ENCODE measurements at places on chromosomes 6 and 20.
A peak's percentile ranks its signal among the peaks of the same experiment; 100 is the strongest.

DNA sequence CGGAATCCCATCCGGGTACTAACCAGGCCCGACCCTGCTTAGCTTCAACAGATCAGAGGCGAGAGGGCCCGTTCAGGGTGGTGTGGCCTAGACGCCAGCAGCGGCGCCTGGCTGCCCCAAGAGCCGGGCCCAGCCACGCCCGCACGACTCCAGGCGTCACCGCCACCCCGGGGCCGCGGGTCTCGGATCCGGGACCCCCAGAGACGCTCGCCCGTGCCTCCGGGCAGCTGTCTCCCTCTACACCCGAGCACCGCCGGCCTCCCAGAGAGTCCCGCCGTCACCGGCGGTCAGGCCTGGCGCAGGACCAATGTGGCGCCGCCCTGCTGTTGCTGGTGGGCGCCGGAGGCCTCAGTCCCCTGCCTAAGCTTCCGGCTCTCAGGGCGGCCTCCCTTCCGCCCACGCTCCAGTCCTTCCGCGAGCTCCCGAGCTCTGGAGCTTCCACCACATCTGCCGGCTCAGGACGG, 441.2 kb upstream of the DEFB115 start:
- peak; percentile 6 for DNase-seq

DNA sequence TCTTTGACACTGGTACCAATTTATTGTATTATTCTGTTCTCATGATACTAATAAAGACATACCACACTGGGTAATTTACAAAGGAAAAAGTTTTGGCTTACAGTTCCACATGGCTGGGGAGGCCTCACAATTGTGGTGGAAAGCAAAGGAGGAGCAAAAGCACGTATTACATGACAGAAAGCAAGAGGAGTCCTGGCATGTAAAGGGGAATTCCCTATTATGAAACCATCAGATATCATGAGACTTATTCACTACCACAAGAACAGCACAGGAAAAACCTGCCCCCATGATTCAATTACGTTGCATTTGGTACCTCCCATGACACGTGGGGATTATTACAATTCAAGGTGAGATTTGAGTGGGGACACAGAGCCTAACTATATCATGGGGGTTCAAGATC, 43.4 kb downstream of the SLC22A2 start:
- DNase-seq: no peak

GRCh38 chr6:17984812-17985670, 2.4 kb downstream of the KIF13A start:
- no peak for DNase-seq

DNA sequence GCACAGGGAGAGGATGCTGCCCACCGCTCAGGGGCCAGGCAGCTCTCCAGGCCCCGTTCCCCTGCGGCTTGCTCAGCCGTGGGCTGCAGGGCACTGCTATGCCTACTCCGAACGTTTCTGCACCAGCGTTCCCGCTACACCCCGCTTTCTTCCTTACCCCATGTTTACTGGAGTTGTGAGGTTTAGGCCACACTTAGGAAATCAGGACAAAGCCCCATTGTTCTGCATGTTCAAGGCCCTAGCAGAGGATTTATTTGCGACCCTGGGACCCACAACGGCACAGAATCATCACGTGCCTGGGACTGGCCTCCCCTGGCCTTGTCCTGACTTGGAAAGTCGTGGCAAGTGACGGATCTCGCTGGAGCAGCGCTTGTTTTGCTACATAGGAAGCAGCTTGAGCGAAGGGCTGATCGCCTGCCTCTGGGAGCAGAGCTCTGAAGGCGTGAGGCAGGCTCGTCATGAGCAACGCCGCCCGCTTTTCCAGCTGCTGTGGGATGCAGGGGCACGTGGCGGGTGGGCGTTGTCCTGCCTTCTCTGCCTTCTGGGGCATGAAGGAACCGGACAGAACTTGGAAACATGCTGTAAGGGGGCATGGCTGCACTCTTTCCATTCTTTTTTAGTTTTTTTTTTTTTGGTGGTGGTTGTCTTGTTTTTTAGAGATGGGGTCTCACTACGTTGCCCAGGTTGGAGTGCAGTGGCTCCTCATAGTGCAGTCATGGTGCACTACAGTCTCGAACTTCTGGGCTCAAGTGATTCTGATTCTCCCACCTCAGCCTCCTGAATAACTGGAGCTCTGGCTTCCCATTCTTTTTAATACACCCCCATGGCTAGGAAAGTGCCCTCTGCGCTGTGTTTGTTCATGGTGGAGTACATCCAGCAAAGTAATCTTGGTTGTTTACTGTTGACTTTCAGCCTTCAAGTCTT, 14.6 kb upstream of the TMEM181 start:
- no peak for DNase-seq

DNA sequence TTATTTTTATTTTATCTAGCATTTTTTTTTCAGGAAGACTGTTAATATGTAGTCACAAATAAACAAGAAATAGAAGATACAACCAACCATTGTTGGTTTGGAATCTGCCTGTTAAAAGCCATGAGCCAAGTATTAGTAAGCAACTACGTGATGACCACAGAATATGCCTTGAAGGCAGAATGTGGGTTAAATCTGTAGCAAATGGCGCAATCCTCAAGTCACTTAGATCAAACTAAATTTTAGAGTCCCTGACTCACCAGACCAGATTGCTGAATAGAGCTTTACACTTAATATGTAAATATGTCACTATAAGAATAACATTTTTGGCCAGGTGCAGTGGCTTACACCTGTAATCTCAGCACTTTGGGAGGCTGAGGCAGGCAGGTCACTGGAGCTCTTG, 800.1 kb upstream of the CITED2 start:
- DNase-seq: no peak

DNA sequence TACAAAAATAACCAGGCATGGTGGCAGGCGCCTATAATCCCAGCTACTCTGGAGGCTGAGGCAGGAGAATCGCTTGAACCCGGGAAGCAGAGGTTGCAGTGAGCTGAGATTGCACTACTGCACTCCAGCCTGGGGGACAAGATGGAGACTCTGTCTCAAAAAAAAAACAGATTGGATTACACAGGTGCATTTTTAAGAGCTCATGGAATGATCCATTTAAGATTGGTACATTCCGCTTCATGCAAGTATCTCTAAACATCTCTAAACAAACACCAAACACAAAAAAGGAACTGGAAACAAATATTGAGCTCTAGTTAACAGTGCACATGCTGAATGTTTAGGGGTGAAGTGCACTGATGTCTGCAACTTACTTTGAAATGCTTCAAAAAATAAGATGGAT, 154.3 kb downstream of the GRM4 start:
- DNase-seq: no peak

- DNase-seq: peak; percentile 73
Measured at GRCh38 chr6:75230484-75231325, 12.9 kb downstream of the COX7A2 start.

DNA sequence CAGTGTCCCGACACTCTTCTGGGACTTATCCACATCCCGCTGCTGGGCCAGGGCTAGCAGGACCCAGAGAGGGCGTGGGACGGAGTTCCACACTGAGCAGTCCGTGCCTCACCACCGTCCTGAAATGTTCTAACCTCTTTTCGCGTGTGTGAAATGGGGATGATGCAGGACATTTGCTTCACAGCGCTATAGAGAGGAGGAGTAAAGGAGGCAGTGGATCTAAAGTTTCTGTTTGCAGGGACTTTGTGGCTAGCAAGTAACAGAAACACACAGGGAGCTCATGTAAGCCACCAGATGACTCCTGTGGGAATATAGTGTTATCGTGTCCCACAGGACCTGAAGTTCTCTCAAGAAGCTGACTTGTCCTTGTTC, 634 bp downstream of the ITPA start:
- no peak for DNase-seq

DNA sequence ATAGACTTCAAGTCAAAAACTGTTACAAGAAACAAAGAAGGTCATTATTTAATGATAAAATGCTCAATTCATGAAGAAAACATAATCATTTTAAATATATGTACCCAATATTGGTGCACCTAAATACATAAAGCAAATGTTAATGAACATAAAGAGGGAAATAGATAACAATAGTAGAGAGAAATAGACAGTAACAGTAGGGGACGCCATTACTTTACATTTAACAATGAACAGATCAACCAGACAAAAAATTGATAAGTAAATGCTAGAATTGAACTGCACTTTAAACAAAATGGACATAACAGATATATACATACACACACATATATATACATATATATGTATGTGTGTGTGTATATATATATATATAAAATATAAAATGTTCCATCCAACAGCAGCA, 37.4 kb downstream of the IL22RA2 start:
- DNase-seq: no peak

DNA sequence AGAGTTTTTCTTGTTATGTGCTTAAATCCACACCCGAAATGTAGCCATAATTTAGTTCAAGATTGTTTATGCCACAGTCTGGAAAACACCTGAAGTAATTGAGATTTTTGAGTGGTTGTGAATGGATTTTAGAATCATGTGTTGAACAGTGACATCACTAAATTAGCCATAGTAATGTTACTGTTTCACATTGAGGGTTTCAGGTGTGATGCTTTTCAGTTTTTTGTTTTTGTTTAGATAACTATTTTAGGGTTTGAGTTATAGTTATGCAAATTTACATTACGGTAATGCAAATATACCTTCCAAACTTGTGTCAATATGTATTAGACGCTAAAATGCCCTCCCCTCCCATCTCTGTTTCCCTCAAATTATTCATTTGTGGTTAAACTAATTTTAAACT, 22.9 kb downstream of the QKI start:
- DNase-seq: no peak

- no peak for DNase-seq
Measured at GRCh38 chr6:37061157-37061804, 55.8 kb downstream of the FGD2 start.

- DNase-seq: no peak
Measured at GRCh38 chr20:59412181-59412580, 111.8 kb downstream of the EDN3 start.

- no peak for DNase-seq
Measured at GRCh38 chr6:158356586-158357546, 44.6 kb downstream of the TULP4 start.

DNA sequence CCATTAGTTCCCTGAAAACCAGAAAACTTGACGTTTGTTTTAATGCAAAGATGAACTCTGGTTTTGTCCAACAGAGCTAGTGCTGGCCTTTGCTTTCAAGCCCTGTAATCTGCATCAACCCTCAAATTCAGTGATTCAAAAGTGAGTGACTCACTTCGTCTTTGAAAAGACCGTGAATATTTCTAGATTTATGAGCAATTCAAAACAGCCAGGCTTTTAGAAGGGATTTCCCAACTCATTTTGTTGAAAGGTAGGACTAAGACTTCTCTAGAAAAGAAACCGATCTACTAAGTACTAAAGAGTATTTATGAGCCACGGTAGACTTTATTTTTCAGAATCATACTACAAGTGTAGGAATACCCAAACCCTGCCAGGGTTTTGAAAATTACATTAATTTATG, 121.5 kb downstream of the UST start:
- DNase-seq: no peak

DNA sequence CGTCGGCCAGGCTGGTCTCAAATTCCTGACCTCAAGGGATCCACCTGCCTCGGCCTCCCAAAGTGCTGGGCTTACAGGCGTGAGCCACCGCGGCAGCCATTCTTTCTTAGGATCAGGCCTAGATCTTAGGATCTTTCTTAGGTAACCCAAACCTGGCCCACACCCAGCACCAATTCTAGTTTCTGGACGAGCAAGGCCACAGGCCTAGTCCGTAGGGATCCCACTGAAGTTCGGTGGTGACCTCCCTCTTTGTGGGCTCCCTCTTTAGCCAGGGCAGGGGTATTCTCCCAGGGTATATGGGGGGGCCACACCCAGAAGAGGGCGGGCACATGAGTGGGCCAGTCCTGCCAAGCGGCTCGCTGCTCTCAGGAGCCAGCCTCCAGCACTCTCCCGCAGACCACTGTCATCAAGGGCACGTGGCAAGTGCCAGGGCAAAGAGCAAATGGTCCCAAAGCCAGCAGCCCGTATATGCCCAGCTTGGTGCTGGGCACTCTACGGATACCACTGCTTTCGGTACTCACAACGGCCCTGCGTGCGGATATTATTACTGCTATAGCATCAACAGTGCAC, 6.5 kb downstream of the PXDC1 start:
- no peak for DNase-seq

GRCh38 chr6:6284221-6284966, 36.1 kb downstream of the F13A1 start:
- peak; percentile 36 for DNase-seq

GRCh38 chr6:49565855-49566254, 15.4 kb downstream of the C6orf141 start:
- no peak for DNase-seq

- no peak for DNase-seq
Measured at GRCh38 chr20:58633161-58634053, 17.7 kb upstream of the STX16 start.

- DNase-seq: no peak
Measured at GRCh38 chr6:56891754-56892153, 63.2 kb upstream of the BEND6 start.
